ENCODE measurements at places on chromosomes 7 and 10. TPM values are rescaled to one million over a fixed set of nuclear protein-coding genes. Genes with fewer than 3 reads are reported as not detected.

Gene CCDC172
- not detected for total RNA-seq

Gene TMEM225B
- 1.2 TPM for total RNA-seq

Gene OPN4
- not detected for total RNA-seq

Gene CHAT
- total RNA-seq: not detected

Gene SPDYE9
- total RNA-seq: not detected

Gene SPDYE16
- not detected for total RNA-seq

Gene VWA2
- not detected for total RNA-seq

Gene GIMAP6
- not detected for total RNA-seq

Gene MKI67
- 54.3 TPM for total RNA-seq

Gene KCNH2
- total RNA-seq: 0.38 TPM

Gene AKR1C4
- total RNA-seq: 0.30 TPM

Gene NPSR1
- not detected for total RNA-seq

Gene MACROH2A2
- total RNA-seq: 27.2 TPM

Gene TUBB8
- 0.12 TPM for total RNA-seq

Gene LHFPL3
- total RNA-seq: not detected

Gene NUTM2D
- 1.2 TPM for total RNA-seq

Gene RADIL
- total RNA-seq: 2.8 TPM

Gene SLC29A4
- total RNA-seq: 16.1 TPM

Gene TET1
- total RNA-seq: 0.57 TPM

Gene BCAP29
- 38.3 TPM for total RNA-seq

Gene DLG5
- total RNA-seq: 31.3 TPM

Gene COL1A2
- 0.07 TPM for total RNA-seq

Gene ZNF488
- 13.3 TPM for total RNA-seq

Gene NRCAM
- 73.8 TPM for total RNA-seq

Gene REEP3
- 17.9 TPM for total RNA-seq

Gene IFIT2
- total RNA-seq: 3.3 TPM

Gene CDK1
- 86.2 TPM for total RNA-seq

Gene DOCK4
- total RNA-seq: 5.0 TPM

Gene GJD4
- total RNA-seq: 0.06 TPM

Gene GIMAP1
- not detected for total RNA-seq

Gene ANKRD30A
- 0.52 TPM for total RNA-seq

Gene MEOX2
- total RNA-seq: not detected

Gene VSTM2A
- not detected for total RNA-seq

Gene GRM3
- not detected for total RNA-seq

Gene BAIAP2L1
- total RNA-seq: 53.9 TPM

Gene SH2D4B
- 0.03 TPM for total RNA-seq

Gene MBL2
- total RNA-seq: not detected

Gene DRGX
- total RNA-seq: 0.09 TPM

Gene CADPS2
- total RNA-seq: 0.13 TPM

Gene BTBD16
- total RNA-seq: 0.82 TPM

Gene ANLN
- 50.3 TPM for total RNA-seq

Gene CYP3A7
- total RNA-seq: not detected

Gene MPLKIP
- total RNA-seq: 38.8 TPM

Gene TRPV5
- not detected for total RNA-seq

Gene GIMAP8
- total RNA-seq: not detected

Gene GPRIN2
- total RNA-seq: 37.6 TPM

Gene PITX3
- total RNA-seq: 0.37 TPM

Gene SPOCK2
- 0.31 TPM for total RNA-seq

Gene LIPF
- not detected for total RNA-seq

Measured in A549 treated with CORT108297 at 1 μM for 4 hours (cell line).